ENCODE measurements at places on chromosomes 1 and 21.
A peak's percentile ranks its signal among the peaks of the same experiment; 100 is the strongest.

DNA sequence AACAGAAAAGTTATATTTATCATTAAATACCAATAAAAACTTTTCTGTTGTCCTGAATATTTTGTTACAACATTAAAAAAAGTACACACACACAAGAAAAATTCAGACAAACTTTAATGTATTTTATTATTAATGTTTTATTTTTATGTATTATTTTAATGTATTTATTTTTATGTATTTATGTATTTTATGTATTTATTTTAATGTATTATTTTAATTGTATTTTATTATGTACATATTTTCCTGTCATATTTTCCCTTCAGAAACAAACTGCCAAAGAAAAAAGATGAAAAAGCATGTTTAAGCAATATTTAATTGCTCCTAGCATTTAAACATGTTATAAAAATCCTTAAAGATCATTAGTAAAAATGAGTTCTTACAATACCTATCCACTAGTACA, 222.1 kb downstream of the RERE start:
- no peak for DNase-seq

DNA sequence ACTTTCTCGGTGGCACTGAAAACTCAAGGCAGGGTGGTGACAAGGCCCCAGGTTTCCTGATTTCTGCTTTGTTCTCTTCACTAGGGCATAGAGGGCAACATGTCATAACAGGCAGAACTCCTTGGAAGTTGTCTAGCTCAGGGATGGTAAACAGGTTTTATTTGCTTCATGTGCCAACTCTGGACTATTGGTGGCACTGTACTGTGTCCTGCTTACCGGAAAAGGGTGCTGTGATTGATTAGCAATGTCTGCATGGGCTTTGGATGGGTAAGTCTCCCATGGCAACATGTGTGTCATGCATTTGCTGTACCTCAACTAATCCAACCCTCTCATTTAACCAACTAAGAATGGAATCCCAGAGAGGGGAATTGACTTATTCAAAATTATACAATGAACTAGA, 70.7 kb upstream of the USP24 start:
- no peak for DNase-seq

DNA sequence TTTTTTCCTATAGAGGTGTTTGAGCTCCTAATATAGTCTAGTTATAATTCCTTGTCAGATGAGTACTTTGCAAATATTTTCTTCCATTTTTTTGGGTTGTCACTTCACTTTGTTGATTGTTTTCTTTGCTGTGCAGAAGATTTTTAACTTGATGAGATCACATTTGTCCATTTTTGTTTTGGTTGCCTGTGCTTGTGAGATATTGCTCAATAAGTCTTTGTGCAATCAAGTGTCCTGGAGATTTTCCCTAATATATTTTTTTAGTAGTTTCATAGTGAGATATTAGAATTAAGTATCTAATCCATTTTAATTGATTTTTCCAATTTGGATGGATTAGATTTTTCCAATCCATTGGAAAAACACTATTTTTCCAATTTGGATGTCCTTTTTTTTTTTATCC, 1395.5 kb downstream of the PLA2G4A start:
- DNase-seq = no peak

DNA sequence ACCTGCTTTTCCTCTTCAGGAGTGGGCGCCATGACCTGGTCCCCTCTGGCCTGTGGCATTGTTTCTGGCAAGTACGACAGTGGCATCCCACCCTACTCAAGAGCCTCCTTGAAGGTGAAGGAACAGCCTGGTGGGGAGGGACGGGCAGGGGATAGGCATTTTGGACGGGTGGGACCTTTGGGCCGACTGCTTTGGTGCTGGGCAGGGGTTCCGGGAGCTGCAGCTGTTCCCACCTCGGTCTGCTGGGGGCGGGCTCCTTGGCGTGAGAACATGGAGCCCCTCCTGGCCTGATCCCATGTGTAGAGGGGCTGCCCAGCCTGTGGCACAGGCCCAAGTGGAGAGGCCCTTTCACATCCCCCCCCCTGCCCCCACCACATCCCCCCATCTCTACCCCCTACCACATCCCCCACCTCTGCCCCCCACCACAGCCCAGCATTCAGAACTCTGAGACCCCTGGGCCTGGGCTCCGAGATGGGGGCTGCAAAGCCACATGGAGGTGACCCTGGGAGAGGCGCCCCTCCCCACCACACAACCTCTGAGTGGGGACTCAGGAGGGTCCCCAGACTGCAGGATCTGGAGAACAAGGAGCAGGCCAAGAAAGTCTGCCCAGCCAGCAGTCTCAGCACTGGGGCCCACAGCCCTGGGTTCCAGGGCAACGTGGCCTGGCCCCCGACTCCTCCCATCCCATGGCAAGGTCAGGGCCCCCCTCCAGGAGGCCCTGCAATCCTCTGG, 50.0 kb downstream of the KCNAB2 start:
- DNase-seq = no peak

- DNase-seq = no peak
Observed at GRCh38 chr1:105101261-105101660, 1351.6 kb downstream of the AMY1C start.

GRCh38 chr1:3725366-3725765, 26.9 kb upstream of the CCDC27 start:
- no peak for DNase-seq

- no peak for DNase-seq
Observed at GRCh38 chr1:55063577-55063942, 24.2 kb downstream of the PCSK9 start.

- DNase-seq = no peak
Observed at GRCh38 chr1:231883382-231883781, 256.8 kb downstream of the DISC1 start.

- no peak for DNase-seq
Observed at GRCh38 chr1:11052839-11053757, 6.1 kb upstream of the MASP2 start.

- DNase-seq = no peak
Observed at GRCh38 chr21:42302794-42303193, 12.4 kb downstream of the TFF3 start.

GRCh38 chr1:150173141-150173585, 23.4 kb downstream of the PLEKHO1 start:
- DNase-seq = no peak

GRCh38 chr1:69700770-69701169, 133.0 kb downstream of the LRRC7 start:
- DNase-seq = no peak

DNA sequence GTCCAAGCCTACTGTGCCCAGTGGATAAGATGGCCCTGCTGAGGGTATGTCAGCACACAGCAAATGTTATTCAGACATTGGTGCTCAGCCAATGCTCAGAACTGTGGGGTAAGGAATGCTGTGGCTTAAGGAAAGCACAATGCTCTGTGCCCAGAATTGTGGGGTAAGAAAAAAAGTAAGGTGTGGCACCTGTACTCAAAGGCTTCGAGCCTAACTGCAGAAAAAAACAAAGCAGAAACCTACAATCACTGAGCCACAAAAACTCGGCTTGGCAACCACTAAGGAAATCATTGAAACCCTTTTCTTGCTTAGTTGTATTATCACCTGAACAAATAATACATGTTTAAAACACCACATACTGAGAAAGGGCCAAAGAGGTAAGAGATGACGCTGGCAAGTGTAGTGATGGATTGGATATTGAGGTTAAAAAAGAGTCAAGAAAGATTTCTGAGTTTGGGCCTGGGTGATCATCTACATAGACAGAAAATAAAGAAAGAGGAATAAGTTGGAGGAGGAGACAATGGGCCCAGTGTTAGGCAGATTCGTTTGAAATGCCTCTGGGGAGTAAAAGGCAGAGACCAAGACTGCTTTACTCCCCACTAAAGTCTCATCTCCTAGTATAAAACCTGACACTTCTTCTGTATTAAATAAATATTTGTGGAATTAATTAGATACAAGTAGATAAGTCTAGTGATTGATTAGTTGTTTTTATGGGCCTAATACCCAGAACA, 25.9 kb upstream of the ATP1A1 start:
- no peak for DNase-seq

DNA sequence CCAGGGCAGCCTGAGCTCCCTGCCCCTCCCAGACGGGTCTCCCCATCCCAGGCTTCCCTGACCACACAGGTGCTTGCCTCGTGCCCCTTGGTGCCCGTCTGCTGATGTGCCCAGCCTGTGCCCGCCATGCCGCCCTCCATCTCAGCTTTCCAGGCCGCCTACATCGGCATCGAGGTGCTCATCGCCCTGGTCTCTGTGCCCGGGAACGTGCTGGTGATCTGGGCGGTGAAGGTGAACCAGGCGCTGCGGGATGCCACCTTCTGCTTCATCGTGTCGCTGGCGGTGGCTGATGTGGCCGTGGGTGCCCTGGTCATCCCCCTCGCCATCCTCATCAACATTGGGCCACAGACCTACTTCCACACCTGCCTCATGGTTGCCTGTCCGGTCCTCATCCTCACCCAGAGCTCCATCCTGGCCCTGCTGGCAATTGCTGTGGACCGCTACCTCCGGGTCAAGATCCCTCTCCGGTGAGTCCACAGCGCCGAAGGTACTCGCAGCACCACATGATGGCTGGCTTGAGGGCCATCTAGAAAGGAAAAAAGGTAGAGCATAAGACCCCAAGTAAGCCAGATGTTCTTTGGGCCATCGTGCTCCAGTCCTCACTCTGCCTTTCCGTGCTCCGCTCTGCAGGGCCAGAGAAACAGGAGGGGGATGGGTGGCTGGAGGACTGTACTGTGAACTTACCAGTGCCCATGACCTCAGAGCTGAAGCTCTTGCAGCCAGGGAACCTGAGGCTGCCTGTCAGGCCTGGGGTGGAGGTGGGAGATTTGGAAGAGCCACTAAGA, 1.4 kb downstream of the ADORA1 start:
- no peak for DNase-seq

DNA sequence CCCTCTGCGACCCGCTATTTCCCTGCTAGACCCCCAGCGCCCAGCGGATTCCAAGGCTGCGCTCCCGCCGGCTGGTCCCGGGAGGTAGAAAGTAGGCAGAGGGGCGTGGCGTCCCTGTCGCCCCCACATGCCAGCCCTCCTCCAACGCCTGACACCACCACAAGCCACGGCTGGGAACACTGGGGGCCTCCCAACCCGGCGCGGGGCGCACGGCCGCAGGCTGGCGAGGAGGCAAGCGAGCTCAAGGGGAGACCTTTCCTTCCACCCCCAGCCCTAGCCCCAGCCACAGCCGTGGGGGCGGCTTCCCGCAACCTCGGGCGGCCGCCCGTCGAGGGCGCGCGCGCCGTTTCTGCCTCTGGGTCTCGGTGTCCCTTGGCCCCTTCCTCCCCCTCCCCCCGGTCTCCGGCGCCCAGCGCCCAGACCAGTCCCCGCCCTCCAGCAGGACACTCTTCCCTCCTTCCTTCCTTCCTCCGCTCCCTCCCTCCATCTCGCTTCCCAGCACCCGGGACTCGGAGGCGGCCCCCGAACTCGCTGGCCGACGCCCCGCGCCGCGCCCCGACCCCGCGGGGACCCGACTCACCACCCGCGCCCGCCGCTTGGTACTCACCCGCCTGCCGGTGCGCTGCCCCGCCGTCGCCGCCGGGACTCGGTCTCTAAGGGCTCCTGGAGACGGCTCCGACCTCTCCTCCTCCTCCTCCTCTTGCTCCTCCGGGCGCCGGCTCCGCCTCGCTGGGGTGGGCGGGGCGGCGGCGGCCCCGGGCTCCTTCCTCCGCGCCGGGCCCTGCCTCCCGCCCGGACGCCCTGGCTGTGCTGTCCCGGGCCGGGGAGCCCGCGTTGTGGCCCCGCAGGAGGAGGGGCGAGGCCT, at the start of gene GNG12:
Gene GNG12 (minus strand): TSS at position 731 of the 865 bp plus-strand sequence. CDS start 125,781 bp downstream, outside the sequence.
- peak; percentile 31 for DNase-seq

DNA sequence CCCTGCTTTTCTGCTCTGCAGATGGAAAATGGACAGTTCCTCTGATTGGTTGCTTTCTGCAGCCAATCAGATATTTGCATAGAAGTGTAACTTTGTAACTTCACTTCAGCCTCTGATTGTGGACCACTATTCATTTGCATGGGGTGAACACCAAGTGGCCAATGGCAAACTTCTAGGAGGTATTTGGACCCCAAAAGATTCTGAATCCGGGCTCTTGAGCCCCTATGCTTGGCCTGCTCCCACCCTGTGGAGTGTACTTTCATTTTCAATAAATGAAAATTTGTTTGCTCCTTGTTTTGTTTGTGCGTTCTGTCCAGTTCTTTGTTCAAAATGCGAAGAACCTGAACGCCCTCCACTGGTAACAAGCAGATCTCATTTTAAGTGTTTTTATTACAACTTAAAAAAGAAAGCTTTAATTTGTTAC, 6.4 kb upstream of the GSTM4 start:
- DNase-seq = no peak

DNA sequence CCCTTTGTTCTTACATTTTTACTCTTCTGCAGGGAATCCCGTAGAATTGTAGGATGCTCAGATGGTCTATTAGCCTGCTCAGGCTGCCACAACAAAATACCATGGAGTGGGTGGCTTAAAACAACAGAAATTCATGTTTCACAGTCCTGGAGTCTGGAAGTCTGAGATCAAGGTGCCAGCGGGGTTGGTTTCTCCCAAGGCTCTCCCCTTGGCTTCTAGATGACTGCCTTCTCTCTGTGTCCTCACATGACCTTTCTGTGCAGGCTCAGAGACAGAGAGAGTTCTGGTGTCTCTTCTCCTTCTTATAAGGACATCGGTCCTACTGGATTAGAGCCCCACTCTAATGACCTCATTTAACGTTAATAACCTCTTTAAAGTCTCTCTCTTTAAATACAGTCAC, 41.7 kb downstream of the HUNK start:
- no peak for DNase-seq

DNA sequence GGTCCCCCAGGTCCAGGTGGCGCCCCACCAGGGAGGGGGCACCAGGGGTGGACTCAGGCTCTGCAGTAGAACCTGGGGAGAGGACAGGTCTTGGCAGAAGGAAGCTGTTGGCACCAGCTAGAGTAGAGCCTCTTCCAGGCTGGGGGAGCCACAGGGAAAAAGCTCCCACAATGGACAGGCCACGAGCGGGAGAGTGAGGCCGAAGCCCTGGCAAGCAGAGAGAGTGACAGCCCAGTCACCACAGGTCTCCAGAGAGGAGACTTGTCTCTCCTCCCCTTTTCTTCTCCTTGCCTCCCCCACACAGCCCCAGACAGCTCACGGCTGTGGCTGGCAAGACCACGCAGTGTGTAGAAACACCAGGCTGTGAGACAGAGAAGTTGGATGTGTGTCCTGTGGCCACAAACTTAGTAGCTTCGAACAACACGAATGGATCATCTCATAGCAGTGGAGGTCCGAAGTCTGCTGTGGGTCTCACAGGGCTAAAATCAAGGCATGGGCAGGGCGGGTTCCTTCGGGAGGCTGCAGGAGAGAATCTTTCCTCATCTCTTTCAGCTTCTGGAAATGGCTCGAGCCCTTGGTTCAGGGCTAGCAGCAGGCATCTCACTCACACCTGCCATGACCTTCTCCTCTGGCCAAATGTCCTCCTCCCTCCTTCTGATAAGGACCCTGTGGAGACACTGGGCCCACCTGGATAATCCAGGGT, 3.3 kb downstream of the KRTAP12-4 start:
- DNase-seq = no peak

GRCh38 chr1:24293392-24294227, 25.5 kb upstream of the GRHL3 start:
- DNase-seq = no peak

- no peak for DNase-seq
Observed at GRCh38 chr1:28115267-28115666, 26.9 kb upstream of the EYA3 start.

DNA sequence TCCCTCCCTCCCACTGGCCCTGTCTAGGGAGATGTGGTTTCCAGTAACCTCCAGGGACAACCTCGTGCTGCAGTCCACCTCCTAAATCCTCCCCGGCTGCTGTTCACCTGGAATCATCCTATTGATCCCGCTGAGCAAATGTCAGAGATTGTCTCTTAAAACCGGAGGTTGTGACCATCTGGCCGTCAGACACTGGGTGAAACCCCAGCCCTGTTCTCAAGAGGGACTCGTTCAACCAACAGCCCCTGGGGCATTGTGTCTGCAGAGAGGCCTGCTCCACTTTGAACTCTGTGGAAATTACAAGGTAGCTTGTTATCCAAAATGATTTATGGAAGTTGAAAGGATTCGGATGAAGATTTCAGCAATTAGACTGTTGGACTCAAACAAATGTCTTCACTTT, 498.0 kb downstream of the MATN1 start:
- no peak for DNase-seq
